ENCODE measurements at places on chromosomes 1 and 21. TPM values are rescaled to one million over a fixed set of nuclear protein-coding genes. Genes with fewer than 3 reads are reported as not detected.

GRCh38 chr1:208935517-208936187 lies 647.9 kb upstream of the CAMK1G start:
- DNase-seq, result no peak

DNA sequence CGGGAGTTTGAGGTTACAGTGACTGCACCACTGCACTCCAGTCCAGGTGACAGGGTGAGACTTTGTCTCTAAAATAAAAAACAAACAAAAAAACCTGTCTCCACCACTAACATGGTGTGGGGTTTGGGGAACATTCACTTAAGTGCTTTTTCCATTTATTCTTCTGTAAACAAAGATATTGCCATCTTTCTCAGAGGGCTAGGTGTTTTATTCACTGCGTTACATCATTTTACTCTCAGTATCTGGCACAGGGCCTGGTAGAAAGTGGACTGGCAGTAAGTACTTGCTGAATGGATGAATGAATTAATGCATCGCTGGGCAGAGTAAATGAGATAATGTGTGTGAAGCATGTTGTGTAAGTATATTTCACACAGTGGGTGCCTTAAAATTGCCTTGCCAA lies 20.1 kb downstream of the KIAA0040 start:
- no peak for DNase-seq

DNA sequence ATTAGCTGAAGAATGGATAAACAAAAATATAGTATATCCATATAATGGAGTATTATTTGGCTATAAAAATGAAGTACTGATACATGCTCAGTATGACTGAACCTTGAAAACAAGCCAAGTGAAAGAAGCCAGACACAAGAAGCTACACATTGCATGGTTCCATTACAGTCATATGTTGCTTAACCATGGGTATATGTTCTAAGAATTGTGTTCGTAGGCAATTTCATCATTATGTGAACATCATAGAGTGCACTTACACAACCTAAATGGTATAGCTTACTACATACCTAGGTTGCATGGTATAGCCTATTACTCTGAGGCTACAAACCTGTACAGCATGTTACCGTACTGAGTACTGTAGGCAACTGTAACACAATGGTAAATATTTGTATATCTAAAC lies 28.6 kb upstream of the FCAMR start:
- no peak for DNase-seq

DNA sequence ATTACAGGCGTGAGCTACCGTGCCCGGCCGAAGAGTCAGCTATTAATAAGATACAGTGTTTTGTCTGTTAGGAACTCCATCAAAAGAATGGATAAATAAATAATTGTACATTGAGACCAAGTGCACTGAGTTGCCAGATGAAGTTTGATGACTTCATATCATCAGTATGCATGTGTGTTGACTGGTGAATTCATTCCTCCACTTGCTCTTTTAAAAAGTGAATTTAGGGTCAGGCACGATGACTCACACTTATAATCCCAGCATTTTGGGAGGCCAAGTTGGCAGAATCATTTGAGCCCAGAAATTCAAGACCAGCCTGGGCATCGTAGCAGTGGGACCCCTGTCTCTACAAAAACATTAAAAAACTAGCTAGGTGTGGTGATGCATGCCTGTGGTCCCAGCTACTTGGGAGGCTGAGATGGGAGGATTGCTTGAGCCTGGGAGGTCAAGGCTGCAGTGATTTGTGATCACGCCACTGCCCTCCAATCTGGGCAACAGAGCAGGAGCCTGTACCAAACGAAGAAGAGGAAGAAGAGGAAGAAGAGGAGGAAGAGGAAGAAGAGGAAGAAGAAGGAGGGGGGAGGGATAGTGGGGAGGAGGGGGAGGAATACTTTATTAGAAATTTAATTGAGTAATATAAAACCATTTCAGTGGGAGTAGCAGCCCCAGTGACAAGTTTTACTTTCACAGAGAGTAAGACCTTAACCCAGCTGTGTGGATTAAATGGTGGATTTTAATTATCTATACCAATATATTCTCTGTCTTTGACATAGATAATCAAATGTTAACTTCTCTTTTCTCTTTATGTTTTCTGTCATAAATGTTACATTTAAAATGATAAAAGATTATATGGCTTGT lies 74.9 kb downstream of the CCDC18 start:
- no peak for DNase-seq

- DNase-seq, result no peak
These were observed 943.6 kb downstream of the KCNT2 start for GRCh38 chr1:195664628-195665027.

DNA sequence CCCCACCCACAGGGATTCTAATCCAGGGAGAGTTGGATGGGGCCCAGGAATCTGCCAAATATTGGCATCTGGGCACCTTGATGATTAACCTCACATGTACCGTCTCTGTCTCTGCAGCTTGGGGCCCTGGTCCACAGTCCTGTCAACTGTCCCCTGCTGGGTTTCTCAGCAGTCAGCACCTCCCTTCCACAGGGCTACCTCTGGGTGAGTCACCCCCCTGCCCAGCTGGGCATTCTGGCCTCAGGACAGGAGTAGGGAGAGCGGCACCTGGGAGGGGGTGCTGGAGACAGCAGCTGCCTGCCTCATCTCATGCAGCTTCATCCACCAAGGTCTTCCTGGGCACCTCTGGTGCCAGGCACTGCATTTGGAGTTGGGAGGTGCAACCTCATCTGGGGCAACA lies 100.6 kb upstream of the ACTL8 start:
- no peak for DNase-seq

DNA sequence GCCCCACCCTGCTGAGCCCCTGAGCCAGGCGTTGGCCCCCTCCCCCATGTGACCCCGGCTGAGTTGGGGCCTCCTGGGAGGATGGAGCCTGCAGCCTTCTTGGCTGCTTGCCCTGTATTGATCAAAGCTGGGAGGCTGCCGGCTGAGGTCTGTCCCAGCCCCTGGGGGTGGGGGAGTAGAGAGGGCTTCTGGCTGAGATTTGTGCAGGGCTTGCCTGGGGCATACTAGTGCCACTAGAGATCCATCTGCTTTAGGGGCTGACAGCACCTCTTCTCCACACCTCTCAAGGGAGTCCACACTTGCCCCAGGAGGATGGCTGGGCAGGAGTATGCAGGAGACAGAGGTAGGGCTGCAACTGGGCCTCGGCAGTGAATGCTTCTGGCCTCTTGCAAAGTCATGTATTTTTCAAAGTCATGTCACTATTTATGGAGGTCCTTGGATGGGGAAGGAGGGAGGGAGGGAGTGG lies 53.6 kb upstream of the SSBP3 start:
- DNase-seq, result no peak

- DNase-seq, result no peak
These were observed 48.5 kb upstream of the ZNF644 start for GRCh38 chr1:91070298-91070697.

The OR2AJ1 gene
- total RNA-seq, result not detected

The LHX4 gene
- 0.03 TPM for total RNA-seq

The FCER1A gene
- not detected for total RNA-seq
